ENCODE measurements at places on chromosomes 2 and 18. TPM values are rescaled to one million over a fixed set of nuclear protein-coding genes. Genes with fewer than 3 reads are reported as not detected.
A peak's percentile ranks its signal among the peaks of the same experiment; 100 is the strongest.

GRCh38 chr2:1607971-1608688, 136.2 kb downstream of the PXDN start:
- DNase-seq: no peak

GRCh38 chr2:157986761-157987160, 110.6 kb upstream of the ACVR1 start:
- DNase-seq: no peak

DNA sequence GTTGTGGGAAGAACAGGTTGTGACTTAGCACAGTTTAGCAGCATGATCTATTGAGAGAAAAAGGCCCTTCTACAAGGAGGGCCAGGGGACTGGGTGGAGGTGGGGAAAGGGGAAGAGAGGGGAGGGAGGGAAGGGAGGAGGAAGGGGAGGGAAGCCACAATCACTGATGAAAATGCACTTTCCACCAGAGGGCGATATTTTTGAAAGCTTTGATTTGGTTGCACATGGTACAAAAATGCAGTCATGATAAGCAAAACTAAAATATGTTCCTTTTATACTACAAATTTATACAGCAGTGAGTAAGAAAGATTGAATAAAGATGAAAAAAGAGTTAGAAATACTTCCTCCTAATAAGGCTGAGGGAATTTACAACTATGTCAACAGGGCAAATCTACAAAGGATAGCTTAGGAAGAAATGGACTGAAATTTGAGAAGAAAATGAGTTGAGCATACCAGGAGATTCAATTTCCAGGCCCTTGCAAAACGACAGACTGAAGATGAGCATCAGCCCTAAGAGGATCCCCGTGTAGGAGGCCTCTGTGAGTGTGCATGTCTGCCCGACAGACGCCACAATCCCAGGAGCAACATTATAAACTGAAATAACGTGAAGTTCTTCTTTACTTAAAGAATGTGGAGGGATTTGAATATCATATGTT, 17.2 kb downstream of the SH3YL1 start:
- peak; percentile 30 for DNase-seq

- DNase-seq: no peak
These were observed 407.5 kb upstream of the FIGN start for GRCh38 chr2:164143183-164143930.

DNA sequence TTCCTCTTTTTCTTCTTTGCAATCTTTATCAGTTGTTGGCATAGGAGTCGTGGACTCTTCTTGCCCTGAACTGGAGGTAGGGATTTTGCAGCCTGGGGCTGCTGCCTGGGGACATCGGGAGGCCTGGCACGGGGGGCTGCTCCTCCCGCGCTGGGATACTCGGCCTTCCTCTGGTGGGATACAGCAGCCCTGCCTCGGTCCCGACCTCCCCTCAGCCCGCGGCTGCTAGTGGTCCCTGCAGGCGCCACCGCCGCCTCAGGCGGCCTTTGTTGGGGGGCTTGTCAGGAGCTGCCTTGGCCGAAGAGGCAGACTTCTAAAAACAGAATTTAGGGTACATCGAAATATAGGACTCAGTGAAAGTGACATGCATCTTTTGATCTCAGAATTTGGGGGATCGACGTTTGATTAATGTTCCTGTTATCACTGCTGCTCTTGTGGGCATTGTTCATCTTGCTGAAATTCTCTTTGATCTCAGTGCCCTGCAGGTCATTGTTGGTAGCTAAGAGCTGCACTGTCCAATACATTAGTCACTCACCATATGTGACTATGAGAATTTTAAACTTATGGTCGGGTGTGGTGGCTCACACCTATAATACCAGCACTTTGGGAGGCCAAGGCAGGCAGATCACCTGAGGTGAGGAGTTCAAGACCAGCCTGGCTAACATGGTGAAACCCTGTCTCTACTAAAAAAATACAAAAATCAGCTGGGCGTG, 16.3 kb downstream of the POLR2D start:
- DNase-seq: no peak

DNA sequence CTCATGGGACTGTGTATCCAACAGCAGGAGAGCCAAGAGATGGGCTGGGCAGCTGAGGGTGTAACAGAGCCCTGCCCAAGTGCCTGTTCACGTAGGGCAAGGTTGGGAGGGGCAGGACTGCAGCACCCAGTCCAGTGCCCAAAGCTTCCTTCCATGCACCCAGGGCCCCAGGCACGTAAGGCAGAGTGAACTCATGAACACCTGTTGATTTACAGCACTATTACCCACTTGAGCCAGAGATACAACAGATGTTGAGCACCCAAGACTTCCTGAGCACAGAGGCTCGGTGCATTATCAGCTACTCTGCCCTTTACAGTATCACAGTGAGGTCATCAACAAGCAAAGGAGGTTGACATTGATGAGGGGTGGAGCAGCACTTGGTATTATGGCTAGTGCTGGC, 50.2 kb upstream of the FHL2 start:
- no peak for DNase-seq

DNA sequence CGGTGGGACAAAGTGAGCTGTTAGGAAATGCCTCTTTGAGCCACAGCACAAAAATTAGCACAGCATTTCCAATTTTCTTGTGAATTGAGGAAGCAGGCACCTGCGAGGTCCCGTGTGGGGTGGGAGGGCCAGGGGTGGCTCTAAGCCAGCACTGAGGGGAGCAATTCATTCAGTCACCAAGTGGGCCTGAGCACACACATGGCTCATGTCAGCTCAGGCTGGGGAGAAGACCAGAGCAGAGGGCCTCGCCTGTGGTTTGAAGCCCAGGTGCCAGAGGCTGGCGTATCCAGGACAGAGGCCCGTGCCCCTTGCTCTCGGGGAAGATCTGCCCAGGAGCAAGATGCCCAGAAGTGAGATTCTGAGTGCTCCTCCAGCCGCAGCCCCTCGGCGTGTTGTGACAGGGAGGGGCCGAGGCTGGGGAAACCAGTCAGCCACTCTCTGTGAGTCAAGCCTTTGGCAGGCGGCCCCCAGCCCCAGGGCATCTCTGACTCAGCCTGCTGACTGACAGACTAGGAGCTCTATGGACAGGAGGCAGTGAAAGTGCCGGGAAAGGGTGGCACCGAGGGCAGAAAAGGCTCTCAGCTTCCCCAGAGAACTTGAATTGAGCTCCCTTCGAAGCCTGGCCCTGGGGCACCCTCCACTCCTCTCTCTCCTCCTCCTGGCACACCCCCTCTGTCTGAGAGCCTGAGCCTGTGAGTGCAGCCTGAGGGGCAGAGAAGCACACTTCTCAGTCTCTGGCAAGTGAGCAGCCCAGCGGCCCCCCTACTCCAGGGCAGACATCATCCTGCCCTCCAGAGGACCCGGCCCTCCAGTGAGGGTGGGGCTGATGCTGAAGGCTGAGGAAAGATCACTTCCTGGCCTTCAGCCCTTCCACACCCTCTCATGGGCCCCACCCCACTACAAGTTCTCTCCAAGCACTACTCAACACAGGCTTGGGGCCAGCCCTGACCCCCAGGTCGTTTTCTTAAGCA, 32.3 kb downstream of the CYP26B1 start:
- DNase-seq: no peak

DNA sequence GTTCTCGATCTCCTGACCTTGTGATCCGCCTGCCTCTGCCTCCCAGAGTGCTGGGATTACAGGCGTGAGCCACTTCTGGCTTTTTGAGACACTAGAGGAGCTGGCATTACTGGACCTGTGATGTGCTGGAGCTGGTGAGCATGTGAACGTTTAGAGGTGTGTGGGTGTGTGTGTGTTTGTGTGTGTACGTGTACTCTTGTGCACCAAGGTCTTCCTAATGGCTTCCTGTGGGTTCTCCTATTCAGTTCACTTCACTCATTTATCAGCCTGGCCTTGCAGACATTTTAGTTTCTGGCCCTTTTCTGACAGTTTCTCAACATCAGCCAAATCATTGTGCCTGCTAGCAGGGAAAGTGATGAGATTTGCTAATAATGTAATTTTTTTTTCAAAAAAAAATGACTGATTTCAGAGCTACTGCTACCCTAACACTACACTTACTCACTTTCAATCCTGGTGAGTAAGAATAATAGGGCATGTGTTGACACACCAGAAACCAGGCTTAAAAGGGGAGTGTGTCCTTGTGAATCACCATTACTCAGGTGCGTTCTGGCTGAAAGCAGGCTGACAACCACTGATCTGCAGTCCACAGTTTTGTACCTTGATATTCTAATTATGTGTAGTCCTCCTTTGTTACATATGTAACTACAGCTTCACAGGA, 41.0 kb upstream of the ACTR3 start:
- peak; percentile 66 for DNase-seq

DNA sequence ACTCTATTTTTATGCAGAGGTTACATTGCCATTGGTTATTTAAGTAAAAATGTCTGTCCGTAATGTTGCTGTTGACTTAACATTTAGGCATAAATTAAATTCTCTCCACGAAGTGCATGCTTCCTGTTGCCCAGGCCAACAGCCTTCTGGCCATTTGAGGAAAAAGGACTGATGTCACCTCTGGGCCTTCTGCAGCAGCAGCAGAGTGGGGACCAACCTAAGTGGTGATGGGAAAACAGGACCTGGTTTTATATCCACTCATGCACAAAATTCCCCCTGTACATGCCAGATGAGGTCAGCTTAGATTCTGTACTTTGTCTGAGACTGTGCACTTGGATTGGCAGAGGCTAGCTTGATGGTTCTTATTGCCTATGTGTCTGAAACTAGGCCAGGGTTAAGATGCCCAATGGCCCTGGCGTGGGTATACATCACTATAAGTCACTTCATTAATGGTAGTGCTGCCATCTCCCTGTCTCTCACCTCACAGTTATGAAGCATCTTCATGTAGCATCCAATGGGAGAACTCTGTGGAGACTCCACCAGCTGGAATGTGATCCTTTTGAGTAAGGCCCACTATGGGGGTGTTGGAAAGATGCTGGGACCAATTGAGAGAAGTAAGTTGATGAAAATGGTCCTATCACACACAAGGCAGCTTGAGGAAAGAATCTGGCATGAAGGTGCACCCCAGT, 4.4 kb downstream of the ARHGAP25 start:
- DNase-seq: no peak

DNA sequence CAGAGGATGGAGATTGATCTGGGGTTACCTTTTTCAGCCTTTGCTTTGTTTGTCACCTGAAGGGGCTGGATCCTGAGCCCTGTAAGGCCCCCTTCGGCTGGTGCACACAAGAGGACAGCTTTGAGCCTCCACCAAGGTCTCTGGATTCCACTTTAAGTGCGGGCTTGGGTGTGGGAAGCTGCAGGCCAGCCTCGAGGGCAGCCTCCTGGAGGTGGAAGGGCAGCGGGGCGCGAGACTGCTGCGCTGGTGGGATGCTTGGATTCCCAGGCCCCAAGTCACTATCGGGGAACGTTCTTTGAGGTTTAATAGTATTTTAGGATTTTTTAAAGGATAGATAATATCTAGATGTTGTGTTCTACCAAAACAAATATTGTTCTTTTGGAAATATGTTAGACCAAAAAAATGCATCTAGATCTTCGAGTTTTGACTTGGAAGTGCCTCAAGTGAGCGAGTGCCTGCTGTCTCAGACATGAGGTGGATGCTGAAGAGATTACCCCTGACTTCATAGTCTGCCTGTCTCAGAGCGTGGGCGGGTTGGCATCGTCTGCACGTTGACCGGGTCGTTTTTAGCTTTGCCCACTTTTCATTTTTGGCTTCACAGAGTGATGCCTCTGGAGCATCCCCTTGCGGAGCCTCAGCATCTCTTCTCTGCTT, 113.8 kb downstream of the AGAP1 start:
- no peak for DNase-seq

DNA sequence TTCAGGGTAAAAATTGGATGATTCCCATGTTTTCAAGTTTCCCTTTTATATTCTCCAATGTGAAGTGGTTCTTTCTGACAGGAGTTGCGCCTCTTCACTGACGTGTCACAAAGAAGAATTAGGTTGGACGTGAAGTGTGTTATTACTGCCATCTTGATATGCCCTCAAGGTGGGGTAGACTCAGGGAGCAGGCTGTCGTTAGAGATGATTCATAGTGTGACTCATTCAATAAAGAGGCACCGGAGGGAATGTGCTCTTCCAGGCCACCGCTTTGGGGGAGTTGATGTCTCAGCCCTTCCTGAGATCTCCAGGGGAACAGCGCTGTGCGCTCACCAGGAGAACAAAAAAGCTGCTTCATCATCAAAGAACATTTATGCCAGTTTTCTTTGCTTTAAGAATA, 3.6 kb upstream of the DGKD start:
- peak; percentile 50 for DNase-seq

DNA sequence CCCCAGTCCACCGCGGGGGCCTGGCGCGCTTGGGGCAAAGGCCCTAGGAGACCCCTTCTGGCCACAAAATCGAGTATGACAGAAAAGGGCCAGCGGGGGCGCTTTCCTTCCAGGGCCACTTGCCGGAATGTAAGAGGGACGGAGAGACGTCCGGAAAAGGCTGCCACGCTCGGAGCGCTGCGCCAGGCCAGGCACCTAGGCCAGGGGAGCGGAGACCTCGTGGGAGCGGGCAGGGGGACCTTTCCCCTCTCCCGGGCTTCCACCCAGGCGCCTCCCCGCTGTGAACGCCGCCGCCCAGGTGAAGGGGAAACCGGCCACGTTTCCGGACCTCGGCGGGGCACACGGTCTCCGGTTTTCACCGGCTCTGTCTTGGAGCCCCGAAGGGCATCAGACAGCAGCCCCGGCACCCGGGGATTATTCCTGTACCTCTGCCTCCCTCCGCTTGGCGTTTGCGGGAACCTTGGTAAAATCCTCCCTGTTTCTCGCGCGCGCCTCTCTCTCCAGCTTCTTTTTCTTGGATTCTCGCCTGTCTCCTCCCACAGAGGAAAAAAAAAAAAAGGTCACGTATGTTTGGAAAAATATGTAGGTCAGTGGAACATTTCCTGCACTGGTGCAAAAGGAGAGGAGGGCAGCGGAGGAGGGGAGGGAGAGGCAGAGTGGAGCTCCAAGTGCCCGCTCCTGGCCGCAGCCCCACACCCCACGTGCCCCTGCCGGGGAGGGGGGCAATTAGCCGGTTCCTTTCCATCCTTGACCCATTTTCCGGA, 1.2 kb upstream of the NPAS2 start:
- peak; percentile 45 for DNase-seq

GRCh38 chr18:5059696-5060032, 137.4 kb downstream of the AKAIN1 start:
- DNase-seq: no peak

- DNase-seq: no peak
These were observed 7.4 kb downstream of the PTRHD1 start for GRCh38 chr2:24785671-24786321.

DNA sequence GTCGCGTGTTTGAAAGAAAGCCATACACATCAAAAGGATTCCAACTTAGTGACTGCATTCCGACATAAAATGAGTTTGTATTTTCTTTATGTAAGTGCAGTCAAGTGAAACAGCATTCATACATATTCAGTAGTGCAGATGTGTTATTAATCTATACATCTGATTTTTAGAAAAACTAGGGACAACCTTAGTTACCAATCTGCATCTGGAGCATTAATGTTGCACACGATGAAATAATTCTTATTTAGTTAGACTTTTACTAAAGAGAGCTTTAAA, 1.9 kb downstream of the GORASP2 start:
- no peak for DNase-seq

Gene MDH1
- total RNA-seq: 212 TPM

Gene CTNNA2
- total RNA-seq: not detected

Gene NAT8
- total RNA-seq: not detected

Gene SFT2D3
- total RNA-seq: 2.8 TPM

Gene CD8B
- total RNA-seq: 2.3 TPM

Gene DNER
- total RNA-seq: not detected

Gene SULT1C4
- not detected for total RNA-seq

Gene REG3G
- total RNA-seq: not detected

Gene TFCP2L1
- total RNA-seq: 0.05 TPM

Gene CHAC2
- 17.4 TPM for total RNA-seq

Gene SPP2
- total RNA-seq: not detected

Gene AFTPH
- total RNA-seq: 32.3 TPM

Gene RAB10
- 160 TPM for total RNA-seq

Gene PROKR1
- total RNA-seq: not detected
